ENCODE measurements at places on chromosomes 2 and 18.

- DNase-seq: no peak
Measured at GRCh38 chr18:79529296-79529695, 133.6 kb downstream of the NFATC1 start.

GRCh38 chr2:68749345-68749744 is 14.7 kb downstream of the ARHGAP25 start:
- no peak for DNase-seq

GRCh38 chr18:40524881-40525280 is 1430.2 kb upstream of the PIK3C3 start:
- no peak for DNase-seq

GRCh38 chr18:59022167-59022945 is 117.3 kb upstream of the SEC11C start:
- DNase-seq: no peak

DNA sequence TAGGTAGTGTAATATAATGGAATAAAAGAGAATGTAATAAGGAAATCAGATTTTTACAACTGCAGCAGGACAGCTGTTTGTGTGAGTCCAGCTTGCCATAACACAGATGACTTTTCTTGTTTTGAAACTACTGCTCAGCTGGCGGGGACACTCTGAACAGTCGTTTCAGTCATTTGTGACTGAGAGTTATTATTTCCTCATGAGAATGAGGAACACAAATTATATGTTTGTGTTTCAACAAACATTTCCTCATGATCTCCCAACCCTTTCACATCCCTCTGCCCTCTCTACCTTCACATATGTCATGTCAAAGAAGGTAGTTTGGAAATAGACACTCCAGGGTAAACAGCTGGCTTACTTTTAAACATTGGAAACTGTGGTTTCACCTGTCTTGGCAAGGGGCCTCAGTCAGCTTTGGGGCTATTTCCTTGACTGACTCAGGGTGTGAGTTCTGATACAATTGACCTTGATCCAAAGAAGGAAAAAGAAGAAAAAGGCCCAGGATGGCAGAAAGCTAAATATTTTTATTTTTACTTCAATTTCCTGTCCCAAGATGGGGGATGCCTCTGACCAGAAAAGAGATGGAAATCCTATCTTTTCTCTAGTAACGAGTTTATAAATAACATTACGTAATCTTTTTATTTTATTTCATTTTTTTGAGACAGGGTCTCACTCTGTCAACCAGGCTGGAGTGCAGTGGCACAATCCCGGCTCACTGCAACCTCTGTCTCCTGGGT is 593 bp downstream of the SP140L start:
- DNase-seq: peak; percentile 64

GRCh38 chr2:168526641-168527040 is 70.6 kb downstream of the CERS6 start:
- no peak for DNase-seq

DNA sequence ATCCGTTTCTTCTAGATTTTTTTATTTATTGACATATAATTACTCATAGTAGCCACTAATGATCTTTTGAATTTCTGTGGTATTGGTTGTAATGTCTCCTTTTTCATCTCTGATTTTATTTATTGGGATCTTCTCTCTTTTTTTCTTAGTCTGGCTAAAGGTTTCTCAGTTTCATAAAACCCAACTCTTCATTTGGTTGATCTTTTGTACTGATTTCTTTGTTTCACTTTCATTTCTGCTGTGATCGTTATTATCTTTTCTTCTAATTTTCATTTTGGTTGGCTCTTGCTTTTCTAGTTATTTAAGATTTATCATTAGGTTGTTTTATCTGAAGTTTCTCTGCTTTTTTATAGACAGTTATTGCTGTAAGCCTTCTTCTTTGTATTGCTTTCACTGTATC is 463.6 kb upstream of the CRIM1 start:
- no peak for DNase-seq

DNA sequence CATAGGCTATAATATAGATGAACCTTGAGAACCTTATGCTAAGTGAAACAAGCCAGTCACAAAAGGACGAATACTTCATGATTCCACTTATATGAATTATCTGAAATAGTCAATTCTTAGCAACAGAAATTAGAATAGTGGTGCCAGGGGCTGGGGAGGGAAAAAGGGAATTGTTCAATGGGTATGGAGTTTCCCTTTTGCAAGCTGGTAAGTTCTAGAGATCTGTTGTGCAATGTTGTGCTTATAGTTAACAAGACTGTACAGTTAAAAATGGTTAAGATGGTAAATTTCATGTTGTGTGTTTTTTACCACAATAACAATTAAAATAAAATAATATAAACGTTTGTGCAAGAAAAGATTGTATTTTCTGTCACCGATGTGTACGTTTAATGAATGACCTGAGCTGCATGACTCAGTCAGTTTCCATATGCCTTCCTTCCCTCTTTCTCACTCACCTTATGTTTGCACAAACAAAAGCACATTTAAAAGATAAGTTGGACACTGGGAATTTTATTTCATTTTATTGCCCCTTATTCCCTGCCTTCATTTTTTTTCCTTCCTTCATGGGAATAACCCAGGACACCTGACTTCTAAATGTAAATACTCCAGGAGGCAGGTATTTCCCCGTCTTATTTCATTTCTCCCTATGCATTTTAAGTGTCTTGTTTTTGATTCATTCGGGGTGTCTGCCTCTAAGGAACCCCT is 143.7 kb upstream of the TTC39C start:
- DNase-seq: no peak

DNA sequence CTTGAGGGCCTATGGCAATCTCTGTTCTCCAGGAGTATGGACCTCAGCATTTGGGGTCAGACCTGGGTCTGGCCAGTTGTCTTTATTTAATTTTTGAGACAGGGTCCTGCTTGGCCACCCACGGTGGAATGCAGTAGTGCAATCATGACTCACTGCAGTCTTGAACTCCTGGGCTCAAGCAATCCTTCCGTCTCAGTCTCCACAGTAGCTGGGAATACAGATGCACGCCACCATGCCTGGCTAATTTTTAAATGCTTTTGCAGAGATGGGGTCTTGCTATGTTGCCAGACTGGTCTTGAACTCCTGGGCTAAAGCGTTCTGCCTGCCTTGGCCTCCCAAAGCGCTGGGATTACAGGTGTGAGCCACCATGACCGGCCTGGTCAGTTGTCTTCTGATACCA is 46.4 kb upstream of the INHBB start:
- no peak for DNase-seq

GRCh38 chr2:141557329-141558095 is 573.3 kb downstream of the LRP1B start:
- no peak for DNase-seq

- no peak for DNase-seq
Measured at GRCh38 chr2:72554381-72554780, 271.5 kb downstream of the EXOC6B start.

DNA sequence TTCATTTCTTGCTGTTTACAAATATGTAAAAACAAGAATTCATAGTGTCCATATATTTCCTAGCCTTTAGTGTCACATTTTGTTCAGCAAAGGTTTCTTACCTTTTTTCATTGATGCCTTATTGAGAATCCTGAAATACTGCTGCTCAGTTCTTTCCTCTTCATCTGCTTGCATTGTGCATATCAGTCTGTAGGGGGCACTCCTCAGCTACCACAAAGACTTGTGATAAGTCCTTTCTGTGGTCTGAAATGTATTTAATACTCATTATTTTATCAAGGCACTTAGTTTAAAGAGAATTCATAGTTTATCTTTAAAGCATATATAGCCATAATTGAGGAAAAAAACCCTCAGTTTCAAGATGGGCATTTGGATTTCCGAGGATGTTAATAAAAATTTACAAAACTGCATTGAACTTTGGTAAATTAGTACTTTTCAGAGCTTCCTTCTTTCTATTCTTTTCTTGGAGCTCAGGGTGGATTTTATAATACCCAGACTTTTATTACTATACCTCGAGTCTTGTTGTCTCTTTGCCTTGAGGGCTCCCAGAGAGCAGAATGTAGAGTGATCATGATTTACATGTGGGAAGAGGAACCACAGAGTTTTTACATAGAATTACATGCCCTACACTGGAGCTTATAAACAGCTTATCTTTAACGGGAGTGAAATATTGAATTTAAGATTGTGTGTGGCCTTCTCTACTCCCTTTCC is 570.1 kb downstream of the PLCL1 start:
- DNase-seq: no peak

- DNase-seq: no peak
Measured at GRCh38 chr18:24270937-24271380, 126.7 kb downstream of the OSBPL1A start.

DNA sequence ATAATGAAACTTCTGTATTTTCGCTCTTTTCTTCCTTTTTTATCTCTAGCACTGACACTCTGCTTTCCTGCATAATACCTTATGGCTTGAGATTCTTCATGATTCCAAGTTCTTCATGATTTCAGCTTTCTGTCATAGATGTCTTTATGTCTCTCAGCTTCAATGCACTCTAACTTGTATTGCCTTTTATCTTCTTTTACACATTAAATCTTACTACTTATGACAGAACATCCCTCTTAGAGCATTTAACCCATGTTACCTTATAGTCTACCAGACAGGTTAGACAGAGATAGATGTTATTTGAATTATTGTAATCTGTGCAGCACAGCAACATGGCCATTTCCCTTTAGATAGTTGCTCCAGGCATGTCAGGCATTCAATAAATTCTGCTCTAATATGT is 1475.7 kb upstream of the TMEFF2 start:
- DNase-seq: no peak
